ENCODE measurements at places on chromosomes 12 and 14.

DNA sequence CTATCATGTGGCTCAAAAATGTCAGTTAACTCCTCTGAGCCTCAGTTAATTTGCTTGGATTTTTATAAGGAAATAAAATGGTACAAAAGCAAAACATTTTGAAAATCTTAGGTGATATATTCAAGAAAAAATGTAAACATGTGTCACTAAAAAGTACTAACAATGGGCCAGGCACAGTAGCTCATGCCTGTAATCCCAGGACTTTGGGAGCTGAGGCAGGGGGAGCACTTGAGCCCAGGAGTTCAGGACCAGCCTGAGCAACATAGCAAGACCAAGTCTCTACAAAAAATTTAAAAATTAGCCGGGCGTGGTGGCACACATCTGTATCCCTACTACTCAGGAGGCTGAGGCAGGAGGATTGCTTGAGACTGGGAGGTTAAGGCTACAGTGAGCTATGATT is 25.7 kb downstream of the AQP6 start:
- DNase-seq = no peak
- H3K27ac ChIP-seq = no peak overlapping the region
- H3K36me3 ChIP-seq = peaks cover 95% of the 10 kb centered on the region
- H3K4me1 ChIP-seq = no peaks in the 10 kb centered on the region
- H3K27me3 ChIP-seq = no peaks in the 10 kb centered on the region

DNA sequence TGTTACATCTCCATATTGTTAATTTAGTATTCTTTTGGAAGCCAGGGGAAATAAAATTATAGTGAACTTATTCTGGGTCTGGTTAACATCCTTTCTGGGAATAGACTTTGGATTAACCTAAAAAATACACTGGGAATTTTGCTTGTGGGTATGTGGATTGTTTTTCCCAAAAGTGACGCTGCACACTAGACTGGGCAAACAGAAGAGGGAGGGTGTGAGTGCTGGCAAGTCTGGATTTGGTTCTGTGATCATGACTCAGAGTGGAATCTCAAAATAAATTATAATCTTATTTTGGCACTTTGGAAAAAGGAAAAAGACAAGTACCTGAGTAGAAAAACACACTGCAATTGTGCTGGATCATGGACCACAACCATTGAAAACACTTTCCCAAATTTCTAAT is 15.2 kb upstream of the LUM start:
- no peaks in the 10 kb centered on the region for H3K27me3 ChIP-seq
- DNase-seq = no peak
- no peak overlapping the region for H3K27ac ChIP-seq
- H3K4me1 ChIP-seq = no peaks in the 10 kb centered on the region
- no peaks in the 10 kb centered on the region for H3K36me3 ChIP-seq

DNA sequence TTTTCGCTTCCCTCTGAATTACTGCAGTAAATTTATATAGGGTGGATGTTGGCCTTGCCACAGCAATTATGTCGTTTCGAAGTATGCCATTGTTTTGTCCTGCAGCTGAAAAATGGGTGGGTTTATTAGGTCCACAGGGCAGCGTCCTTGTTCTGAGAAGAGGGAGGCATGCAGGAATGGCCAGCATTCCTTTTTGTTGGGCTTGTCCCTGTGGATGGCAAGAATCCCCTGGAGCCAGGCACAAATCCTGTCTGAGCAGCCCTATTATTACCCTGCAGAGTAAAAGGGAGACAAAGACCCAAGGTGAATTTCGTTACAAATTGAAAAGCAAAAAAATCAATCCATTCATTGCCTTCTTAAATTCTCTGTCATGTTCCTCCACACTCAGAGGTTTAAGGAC is 88.1 kb downstream of the CHST11 start:
- H3K4me1 ChIP-seq = peaks cover 7% of the 10 kb centered on the region
- H3K27ac ChIP-seq = no peak overlapping the region

- no peaks in the 10 kb centered on the region for H3K36me3 ChIP-seq
- H3K27me3 ChIP-seq = no peaks in the 10 kb centered on the region
- H3K27ac ChIP-seq = no peak overlapping the region
- H3K4me3 ChIP-seq = no peak overlapping the region
- H3K4me1 ChIP-seq = peaks cover 15% of the 10 kb centered on the region
Observed at GRCh38 chr12:76274420-76275083, 73.7 kb downstream of the BBS10 start.

- H3K36me3 ChIP-seq = no peaks in the 10 kb centered on the region
- peaks cover 5% of the 10 kb centered on the region for H3K4me1 ChIP-seq
- H3K27ac ChIP-seq = no peak overlapping the region
- no peaks in the 10 kb centered on the region for H3K27me3 ChIP-seq
- DNase-seq = peak; percentile 43
Observed at GRCh38 chr14:64671591-64671990, 32.6 kb upstream of the PLEKHG3 start.

DNA sequence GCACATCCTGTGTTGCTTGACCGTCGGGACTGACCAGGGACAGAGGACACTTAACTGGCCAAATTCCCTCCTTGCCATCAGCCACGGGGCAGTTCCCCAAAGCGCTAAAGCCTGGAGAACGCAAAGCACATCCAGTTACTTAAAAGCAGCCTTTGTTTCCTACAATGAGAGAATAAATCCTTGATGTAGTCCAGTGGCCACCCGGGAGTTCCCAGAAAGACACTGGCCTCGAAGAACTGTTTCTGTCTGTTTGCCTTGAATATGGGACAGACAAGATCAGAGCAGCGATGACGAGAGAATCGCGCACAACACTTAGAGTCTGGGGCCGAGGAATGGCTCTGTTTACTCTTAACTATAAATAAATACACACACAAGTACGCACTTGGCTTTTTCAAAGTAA is 102.2 kb downstream of the TNFAIP2 start:
- no peak for DNase-seq
- H3K36me3 ChIP-seq = no peaks in the 10 kb centered on the region
- peaks cover 60% of the 10 kb centered on the region for H3K27me3 ChIP-seq

- peak; percentile 45 for DNase-seq
Observed at GRCh38 chr14:73634011-73634833, 10.6 kb upstream of the DNAL1 start.

DNA sequence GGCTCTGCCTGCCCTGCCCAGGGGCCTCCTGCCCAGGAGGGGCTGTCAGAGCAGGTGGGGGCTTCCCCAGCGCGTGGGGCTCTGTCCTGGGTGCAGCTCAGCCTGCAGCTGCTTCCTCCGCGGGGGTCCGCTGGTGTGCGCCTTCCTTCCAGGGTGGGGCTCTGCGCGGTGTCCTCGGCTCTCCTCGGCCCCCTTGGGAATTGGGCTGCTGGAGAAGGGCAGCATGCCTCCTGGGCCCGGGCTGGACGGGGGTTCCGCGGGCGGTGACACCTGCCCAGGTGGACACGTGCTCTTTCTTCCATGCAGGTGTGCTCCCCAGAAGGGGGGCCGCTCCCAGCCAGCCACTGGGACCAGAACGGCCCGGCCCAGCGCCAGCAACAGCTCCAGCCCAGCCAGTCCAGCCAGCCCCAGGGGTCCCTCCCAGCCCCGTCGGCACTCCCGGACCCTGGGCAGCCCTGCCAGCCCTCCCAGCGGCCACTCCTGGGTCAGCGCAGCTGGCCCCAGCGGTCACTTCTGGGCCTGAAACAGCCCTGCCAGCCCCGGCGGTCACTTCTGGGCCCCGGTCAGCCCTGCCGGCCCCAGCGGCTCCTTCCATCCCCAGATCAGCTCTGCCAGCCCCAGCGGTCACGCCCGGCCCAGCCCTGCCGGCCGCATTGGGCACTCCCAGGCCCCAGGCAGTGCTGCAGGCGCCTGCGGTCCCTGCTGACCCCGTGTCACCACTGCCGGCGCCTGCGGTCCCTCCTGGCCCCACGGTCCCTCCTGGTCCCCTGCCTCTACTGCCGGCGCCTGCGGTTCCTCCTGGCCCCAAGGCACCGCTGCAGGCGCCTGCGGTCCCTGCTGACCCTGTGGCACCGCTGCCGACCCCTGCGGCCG is 19.1 kb downstream of the FBRSL1 start:
- H3K27ac ChIP-seq = no peak overlapping the region
- no peak overlapping the region for H3K4me3 ChIP-seq
- DNase-seq = no peak
- peaks cover 6% of the 10 kb centered on the region for H3K4me1 ChIP-seq

DNA sequence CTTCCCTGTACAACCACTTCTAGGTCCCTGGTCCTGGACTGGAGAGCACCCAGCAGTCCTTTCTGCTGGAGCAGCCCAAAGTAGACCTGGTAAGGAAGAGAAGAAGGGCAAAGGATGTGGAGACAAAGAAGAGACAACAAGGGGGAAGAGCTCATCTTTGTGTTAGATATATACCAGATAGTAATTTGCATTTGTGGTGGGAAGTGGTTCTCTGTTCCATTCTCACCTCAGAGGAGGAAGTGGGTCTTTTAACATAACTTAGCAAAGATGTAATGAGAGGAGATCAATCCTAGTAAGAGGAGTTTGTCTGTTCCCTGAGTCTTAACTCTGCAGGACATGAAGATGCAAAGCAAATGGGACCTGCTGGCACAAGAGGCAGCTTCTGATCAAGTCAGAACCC is 8.0 kb downstream of the CCDC198 start:
- H3K4me1 ChIP-seq = peaks cover 1% of the 10 kb centered on the region
- no peak for DNase-seq

DNA sequence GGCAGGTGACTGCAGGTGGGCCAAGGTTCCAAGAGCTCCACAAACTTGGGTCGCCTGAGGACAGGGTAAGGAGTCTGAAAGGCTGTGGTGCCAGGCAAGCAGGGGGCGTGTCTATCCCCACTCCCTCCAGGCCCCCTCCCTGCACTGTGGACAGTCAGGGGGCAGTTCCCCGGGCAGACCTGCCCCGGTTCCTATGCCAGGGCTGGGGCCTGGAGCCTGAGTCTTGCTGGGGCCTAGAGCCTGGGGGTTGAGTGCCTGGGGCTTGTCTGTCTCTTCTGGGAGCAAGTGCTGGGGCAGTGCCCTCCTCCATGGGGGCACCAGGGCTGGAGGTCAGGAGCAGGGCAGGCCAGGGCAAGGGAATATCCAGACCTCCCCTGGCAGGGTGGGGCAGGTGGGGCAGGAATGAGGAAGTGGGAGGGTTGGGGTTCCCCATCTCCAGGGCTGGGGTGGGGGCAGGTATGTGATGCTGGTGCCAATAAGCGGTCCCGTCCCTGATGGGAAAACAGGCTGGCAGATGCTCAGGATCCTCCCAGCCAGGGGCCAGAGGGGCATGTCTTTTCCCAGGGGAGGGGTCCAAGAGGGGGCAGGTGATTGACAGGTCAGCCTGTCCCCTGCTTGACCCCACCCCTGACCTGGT is 11.9 kb upstream of the TNFAIP2 start:
- H3K4me1 ChIP-seq = peaks cover 31% of the 10 kb centered on the region
- H3K4me3 ChIP-seq = no peak overlapping the region
- DNase-seq = no peak
- H3K27me3 ChIP-seq = no peaks in the 10 kb centered on the region
- H3K27ac ChIP-seq = no peak overlapping the region

DNA sequence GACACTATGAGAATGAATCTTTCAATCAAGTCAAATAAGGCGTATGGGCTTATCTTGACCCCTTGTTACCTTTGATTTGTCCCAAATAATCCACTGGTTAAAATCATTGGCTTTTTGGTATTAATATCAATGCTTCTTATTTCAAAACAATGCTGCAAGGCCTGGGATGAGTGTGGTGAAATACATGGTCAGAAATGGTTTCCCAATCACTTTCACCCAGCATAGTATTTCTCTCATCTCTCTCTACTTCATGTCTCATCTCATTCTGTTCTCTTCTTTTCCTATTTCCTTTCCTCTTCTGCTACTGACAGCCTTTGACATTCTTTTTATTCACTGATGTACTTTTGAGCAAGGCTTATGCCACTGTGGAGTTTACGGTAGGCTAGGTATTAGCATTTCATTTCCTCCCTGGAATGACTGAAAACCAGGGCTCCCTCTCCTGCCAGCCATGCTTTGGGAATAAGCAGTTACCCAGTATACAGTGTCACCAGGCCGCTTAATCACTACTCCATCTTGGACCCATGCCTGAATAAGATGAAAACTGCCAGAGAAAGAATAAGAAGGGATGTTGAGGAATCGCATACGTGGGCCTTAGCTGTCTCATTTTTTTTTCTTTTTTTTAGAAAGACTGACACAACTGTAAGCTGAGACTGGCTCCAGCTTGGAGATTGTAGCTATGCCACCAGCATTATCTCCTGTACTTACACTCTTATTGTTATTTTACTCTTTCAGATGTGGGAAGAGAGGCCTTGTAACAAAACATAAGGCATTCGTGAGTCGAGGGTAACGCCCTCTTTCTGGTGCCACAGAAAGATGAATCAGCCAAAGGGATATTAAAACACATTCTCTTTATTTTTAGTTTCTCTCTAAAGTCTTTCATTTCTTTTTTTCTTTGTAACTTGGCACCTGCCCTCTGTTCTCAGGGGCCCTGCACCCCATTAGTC is 53.5 kb downstream of the IGF1 start:
- no peak for DNase-seq
- H3K4me3 ChIP-seq = no peak overlapping the region
- H3K27ac ChIP-seq = no peak overlapping the region
- H3K27me3 ChIP-seq = no peaks in the 10 kb centered on the region
- peaks cover 3% of the 10 kb centered on the region for H3K4me1 ChIP-seq
